Stimulated activated CD4-positive, alpha-beta T cell treated with anti-CD3 and anti-CD28 coated beads, Interleukin-12 subunit alpha, Interleukin-12 subunit beta, amount 100 ng/mL, for 24 hours (primary cell): ENCODE measurements at places on chromosomes 7 and 10.

DNA sequence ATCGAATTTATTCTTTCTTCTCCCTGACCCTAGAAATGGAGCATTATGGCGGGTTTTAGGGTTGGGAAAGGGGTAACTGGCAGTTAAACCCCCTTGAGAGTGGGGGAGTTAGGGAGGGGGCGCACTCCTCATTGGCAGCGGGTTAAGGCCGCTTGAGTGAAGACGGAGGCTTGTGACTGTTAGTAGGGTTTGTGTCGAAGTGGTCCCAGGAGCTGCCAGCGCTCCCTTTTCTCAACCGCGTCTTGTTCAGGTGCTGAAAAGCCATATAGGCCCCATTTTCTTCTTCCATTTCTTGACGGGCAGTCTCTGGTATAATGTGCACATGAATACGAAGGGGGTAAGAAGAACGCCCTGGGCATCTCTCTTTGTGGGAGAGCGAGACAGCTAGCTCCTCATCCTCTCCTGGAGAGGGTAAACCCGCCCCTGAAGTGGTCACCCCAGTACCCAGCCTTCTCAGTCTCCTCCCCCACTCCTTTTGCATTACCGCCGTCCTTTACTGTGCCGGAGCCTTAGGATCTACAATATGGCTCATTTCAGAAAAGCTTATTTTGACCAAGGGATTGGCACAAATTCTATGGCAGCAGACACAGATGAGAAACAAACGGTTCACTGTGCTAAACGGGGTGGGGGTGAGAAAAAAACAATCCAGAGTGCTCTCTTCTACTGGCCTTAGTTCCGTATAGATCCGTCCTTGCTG is 836 bp downstream of the KMT2E start:
- DNase-seq: peak; percentile 27

DNA sequence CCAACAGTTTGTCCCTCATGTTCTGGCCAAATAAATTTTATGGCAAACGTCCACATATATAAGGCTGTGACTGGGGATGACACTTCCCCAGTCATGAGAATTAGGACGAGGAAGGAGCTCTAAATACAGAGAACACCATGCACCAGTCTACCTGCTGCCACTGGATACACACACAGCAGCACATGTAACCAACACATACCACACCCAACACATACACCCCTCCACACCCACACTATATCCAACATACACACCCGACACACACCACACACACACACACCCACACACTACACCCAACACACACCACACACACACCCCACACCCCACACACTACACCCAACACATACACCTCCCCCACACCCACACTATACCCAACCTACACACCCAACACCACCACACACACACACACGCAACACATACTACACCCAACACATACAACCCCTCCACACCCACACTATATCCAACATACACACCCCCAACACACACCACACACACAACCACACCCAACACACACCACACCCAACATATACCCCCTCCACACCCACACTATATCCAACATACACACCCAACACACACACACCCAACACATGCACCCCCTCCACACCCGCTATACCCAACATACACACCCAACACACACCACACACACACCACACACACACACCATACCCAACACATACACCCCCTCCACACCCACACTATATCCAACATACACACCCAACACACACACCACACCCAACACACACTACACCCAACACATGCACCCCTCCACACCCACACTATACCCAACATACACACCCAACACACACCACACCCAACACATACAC is 74.1 kb downstream of the HIPK2 start:
- no peak for DNase-seq

GRCh38 chr7:120869700-120870099 is 11.8 kb upstream of the TSPAN12 start:
- DNase-seq: no peak

GRCh38 chr10:62442006-62442405 is 67.8 kb downstream of the ZNF365 start:
- no peak for DNase-seq

- no peak for DNase-seq
These were observed 21.4 kb upstream of the PARP12 start for GRCh38 chr7:140084142-140084655.

DNA sequence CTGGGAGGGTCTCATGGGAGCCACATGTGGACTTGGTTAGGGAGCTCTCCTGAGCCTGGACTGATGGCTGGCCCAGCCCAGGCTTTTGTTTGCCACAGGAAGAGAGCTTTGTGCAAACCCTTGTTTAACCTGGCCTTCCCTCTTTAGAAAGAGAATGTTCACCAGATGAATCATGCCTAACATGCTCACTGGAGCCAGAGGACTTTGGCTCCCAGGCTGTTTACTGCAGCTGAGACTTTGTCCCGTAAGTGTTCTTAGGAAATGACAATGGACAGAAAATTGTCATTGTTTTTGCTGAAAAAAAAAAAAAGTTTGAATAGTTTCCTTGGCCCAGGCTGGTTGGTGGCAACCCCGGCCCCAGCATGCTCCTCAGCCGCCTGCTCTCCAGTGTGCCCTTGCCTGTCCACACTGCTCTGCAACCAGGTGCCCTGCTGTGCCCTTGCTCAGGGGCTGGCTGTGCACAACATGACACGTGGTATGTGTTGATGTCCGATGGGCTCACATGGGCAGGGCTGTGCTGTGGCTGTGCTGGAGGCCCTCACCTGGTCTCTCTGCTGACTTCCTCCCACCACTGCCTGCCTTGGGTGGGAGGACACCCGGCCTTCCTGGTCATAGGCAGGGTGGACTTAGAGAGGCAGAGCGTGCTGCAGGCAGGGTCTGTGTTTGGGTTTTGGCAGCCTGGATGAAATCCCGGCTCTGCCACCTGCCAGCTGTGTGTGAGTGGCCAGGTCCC is 215.3 kb upstream of the ZNF32 start:
- DNase-seq: no peak

GRCh38 chr10:34022195-34022594 is 687.7 kb upstream of the NRP1 start:
- no peak for DNase-seq

DNA sequence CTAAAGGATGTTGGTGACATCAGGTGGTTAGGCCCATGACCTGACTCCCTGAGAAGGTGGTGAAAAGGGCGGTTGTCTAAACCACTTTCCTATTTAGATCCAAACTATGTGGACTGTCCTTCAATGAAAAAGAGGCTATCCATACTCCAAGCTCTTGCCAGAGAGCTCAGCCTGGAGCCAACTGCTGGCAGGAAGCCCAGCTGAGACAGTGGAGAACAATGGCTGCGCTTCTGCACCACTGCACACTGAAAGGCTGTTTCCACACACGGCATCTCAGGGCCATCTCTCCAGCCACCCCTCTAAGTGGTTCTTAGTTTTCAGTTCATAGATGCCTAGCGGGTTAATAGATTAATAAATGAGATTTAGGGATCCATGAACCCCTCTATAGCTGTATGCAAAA is 488.8 kb upstream of the ZMIZ1 start:
- no peak for DNase-seq

DNA sequence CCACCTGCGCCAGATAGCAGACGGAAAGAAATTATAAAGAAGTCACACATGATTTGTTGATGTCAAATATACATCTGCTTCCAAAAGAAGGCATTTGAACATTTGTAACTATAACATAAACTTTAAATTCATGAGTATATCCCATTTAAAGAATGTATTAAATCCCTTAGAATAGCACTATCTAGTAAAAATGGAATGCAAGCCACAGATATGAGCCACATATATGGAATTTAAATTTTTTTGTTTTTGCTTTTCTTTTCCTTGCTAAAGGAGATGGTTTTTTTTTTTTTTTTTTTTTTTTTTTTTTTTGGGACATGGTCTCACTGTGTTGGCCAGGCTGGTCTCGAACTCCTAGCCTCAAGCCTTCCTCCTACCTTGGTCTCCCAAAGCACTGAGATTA is 730.8 kb downstream of the PHTF2 start:
- DNase-seq: no peak

DNA sequence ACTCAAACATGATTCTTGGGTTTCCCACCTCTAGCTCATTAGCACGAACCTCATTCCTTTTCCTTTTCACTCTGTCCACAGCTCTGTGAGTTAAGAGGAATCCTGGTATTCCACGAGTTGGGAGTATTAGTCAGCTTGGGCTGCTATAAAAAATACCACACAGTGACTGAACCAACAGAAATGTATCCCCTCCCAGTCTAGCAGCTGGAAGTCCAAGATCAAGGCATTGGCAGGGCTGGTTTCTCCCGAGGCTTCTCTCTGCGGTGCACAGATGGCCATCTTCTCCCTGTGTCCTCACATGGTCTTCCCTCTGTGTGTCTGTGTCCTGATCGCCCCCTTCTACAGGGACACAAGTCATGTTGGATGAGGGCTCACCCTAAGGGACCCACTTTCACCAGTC is 261.6 kb downstream of the TNS3 start:
- DNase-seq: no peak

DNA sequence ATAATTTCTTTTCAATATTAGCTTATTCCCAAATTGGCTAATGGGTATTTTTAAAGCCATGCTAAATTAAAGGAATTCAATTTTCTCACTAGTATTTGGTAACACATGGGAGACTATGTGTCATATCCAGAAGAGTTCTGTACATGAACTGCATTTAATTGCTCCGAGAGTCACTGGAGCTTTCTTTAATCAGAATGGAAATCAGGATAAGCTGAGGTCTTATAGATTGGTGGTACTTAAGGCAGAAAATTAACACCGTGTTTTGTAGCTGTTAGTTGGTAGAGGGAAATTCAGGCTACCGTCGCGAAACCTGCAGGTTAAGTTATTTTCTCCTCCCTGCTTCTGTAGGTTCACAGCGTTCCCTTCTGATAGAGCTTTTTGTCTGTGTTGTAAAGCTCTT is at the start of gene WEE2:
Gene WEE2, plus strand, starts transcription at position 3 of the 400 bp plus-strand sequence. CDS start 406 bp downstream, outside the sequence.
- no peak for DNase-seq

DNA sequence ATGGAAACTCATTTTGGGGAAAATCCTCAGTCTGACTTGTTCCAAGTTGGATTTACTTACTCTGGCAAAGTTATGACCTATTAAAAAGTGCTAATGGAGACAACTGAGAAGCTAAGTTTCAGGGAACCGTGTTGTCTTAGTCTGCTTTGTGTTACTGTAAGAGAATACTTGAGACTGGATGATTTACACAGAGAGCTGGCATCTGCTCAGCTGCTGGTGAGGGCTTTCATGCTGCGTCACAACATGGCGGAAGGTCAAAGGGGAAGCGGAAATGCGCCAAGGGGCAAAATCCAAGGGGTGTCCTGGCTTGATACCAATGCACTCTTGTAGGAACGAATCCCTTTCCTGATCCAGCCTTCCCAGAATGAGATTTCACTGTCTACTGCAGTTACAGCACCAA is 46.4 kb downstream of the MTURN start:
- DNase-seq: no peak

- no peak for DNase-seq
These were observed 50.8 kb downstream of the FAM53B start for GRCh38 chr10:124693396-124693795.

DNA sequence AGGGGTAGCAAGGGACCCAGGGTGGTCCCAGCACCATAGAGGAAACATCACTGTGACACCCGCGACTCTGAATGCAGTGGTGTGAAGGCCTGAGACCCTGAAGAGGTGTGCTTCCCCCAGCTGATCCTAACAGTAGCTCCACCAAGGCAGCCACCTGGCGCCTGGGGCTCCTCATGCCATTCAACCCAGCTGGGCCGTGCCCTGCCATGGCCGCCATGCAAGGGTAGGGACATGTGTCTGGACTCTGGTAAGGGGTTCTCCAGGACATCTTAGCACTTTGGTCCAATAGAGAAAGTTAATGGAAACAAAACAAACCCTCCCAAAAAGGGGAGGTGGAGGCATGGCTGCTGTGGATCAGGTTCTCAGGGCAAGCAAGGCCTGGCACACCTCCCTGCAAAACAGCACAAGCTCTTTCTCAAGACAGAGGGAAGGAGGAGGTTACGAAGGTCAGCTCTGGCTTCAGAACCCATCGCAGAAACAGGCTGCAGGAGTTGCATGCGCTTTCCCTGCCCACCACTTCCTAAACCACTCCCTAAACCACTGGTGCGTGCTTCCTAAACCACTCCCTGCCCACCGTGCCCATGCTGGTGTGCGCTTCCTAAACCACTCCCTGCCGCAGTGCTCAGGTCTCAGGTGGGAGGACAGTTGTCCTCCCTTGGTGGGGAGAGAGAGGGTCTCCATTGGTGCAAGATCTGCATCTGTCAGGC is 108.7 kb downstream of the LARP4B start:
- DNase-seq: no peak

DNA sequence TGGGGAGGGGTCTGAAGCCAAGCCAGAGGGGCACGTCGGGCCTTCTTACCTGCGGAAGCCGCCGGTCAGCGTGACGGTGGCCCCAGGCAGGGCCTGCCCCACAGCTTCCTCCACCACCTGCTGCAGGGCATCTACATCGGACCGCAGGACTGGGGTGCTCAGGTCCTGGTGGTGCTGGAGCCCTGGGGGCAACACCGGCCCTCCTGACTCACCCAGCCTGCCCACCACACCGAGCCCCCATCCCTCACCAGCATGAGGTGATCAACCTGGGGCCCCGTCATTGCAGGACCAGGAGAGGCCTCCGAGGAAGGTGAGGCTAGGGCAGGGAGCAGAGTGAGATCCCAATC is 8.0 kb downstream of the POLM start:
- DNase-seq: no peak

- DNase-seq: no peak
These were observed 57.1 kb downstream of the STK17A start for GRCh38 chr7:43639858-43640491.

- no peak for DNase-seq
These were observed 116.8 kb downstream of the MAD1L1 start for GRCh38 chr7:2115760-2116447.

- DNase-seq: no peak
These were observed 41.8 kb downstream of the JCAD start for GRCh38 chr10:30017556-30017955.

GRCh38 chr10:129462257-129462795 is 4.7 kb upstream of the MGMT start:
- DNase-seq: no peak

DNA sequence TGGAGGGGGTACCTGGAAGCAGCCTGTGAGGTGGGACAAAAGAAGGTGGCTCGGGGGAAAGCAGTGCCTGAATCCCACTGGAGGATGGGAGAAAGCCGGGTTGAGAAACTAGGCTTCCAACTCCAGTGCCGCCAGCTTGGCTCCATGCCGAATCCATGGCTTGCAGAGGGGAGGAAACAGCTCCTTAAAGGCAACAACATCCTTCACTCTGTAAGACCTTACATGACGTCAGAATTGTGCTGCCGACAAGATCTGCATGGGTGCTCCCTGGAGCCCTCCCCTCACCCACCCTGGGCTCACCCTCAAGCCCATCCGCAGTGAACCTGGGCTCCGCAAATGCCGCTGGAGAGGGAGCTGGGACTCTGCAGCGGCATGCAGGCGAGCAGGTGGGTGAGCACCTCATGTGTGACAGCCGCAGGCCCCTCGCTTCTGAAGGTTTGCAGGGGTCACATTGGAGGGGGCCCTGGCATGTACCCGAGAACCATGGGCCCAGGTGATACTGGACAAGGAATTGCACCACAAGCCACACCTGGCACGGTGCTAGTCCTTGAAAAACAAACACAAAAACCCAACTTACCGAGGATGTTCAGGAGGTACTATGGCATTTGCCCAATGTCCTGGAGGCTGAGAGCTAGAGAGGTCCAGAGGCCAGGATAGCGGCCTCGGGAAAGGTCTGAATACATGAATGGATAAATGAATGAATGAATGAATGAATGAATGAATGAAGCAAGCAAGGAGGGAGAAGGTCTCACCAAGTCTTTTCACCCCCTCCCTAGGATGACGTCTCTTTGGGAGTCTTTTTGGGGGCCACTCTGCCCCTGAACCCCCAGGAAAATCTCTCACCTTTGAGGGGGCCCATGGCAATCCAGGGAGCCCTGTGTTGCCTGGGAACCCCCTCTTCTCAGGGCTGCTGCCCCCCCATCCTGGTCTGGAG is 238.6 kb upstream of the SHH start:
- DNase-seq: no peak
